ENCODE measurements at places on chromosomes 6 and 20. TPM values are rescaled to one million over a fixed set of nuclear protein-coding genes. Genes with fewer than 3 reads are reported as not detected.
A peak's percentile ranks its signal among the peaks of the same experiment; 100 is the strongest.

The CCN5 gene
- 13.9 TPM for total RNA-seq

The TCF15 gene
- total RNA-seq, result not detected

The IL17A gene
- not detected for total RNA-seq

The ENPP1 gene
- 22.1 TPM for total RNA-seq

The RFX6 gene
- total RNA-seq, result 0.48 TPM

The LTA gene
- not detected for total RNA-seq

The KAT14 gene
- 30.6 TPM for total RNA-seq

The NFKBIL1 gene
- 29.5 TPM for total RNA-seq

DNA sequence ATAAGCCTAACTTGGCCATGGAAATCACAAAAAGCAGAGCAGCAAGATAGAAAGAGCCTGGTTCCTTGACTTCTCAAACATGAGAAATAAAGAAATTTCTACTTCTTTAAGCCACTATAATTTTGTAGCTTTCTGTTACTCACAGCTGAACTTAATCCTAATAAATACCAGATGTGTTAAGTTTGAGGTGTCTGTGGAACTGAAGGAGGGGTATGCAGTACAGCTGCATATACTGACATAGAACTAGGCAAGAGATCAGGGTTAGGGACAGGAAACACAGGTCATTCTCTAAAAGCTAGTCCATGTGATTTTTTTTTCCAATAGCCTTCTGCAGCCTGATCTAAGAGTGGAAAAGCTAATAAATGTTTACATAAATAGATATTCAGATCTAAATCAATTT lies 123.9 kb downstream of the COL12A1 start:
- DNase-seq, result no peak

- DNase-seq, result no peak
Measured at GRCh38 chr20:63781181-63781580, 41.6 kb downstream of the SLC2A4RG start.

DNA sequence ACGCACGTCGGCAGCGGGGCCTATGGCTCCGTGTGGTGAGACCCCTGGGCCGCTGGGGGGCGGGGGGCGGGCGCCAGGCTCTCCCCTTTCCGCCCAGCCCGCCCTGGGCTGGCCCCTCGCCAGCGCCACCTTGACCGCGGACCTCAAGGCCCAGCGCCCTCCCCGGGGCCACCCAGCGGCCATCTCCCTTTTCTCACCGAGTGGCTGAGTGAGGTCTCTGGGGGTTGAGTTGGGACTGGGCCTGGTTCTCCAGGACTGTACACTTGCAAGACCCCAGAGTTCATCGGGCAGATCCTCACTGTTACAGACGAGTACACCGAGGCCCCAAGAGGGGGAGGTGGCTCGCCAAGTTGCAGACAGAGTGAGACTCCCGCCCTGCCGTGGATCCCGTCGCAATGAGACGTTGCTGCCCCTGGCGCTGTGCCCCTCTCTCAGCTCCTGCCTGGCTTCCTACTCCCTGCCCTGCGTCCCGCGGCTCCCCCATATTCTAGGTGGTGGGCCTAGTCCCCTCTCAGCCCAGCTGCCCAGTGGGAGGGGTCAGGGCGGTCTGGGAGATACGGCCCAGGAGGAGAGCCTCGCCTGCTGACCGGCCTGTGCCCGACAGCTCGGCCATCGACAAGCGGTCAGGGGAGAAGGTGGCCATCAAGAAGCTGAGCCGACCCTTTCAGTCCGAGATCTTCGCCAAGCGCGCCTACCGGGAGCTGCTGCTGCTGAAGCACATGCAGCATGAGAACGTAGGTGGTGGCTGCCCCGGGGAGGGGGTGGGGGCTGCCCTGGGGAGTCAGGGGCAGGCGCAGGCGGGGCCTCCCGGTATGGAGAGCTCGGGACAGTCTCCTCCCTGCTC lies 576 bp downstream of the MAPK13 start:
- peak; percentile 77 for DNase-seq

DNA sequence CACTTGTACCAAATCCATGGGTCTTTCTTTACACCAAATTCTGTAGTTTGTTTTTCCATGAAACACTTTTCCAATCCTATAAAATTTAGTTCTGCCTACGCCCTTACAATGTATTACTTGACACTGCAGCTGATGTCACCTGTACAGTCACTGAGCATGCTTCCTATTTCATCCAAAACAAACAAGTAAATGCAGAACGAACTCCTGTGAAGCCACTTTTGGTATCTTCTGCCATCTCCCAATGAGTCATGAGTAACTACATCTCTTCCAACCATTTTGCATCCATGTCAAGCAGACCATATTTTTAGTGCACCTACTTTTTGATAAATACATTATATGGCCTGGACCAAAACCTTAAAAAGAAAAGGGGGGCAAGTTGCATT lies 42.4 kb downstream of the HDDC2 start:
- DNase-seq, result no peak

DNA sequence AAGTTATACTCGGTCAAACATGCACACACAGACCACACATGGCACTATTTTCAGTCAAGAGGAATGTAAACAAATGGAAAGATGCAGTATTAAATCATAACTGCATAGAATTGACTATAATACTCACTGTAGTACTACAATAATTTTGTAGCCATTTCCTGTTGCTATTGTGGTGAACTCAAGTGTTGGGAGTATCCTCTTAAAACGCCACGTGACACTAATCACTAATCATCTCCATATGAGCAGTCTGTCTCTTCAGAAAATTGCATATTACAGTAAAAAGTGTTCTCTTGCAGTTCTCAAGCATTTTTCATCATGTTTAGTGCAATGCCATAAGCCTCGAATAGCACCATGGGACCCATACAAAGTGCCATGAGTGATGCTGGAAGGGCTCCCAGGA lies 258.7 kb upstream of the ID4 start:
- no peak for DNase-seq

- no peak for DNase-seq
Measured at GRCh38 chr20:18289306-18289705, 979 bp downstream of the ZNF133 start.

- no peak for DNase-seq
Measured at GRCh38 chr6:99912657-99913056, 81.4 kb downstream of the MCHR2 start.

- no peak for DNase-seq
Measured at GRCh38 chr6:14109411-14109826, 8.2 kb upstream of the CD83 start.

DNA sequence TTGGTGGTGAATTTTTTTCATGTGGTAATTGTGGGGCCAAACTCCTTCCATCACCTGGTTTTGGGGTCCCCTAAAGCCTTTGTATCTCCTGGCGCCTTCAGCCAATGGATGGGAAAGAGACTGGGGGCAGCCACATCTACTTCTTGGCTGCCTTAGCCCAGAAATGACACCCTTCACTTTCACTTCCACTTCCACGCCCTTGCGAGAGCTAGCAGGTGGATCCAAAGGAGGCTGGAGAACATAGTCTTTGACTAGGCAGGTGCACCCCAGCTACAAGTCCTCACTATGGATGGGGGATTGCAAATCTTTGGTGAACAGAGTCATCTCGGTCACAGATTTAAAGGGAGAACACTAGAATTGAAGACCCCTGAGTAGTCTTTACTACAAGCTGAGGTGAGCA lies 70.8 kb downstream of the NDUFAF5 start:
- DNase-seq, result no peak

DNA sequence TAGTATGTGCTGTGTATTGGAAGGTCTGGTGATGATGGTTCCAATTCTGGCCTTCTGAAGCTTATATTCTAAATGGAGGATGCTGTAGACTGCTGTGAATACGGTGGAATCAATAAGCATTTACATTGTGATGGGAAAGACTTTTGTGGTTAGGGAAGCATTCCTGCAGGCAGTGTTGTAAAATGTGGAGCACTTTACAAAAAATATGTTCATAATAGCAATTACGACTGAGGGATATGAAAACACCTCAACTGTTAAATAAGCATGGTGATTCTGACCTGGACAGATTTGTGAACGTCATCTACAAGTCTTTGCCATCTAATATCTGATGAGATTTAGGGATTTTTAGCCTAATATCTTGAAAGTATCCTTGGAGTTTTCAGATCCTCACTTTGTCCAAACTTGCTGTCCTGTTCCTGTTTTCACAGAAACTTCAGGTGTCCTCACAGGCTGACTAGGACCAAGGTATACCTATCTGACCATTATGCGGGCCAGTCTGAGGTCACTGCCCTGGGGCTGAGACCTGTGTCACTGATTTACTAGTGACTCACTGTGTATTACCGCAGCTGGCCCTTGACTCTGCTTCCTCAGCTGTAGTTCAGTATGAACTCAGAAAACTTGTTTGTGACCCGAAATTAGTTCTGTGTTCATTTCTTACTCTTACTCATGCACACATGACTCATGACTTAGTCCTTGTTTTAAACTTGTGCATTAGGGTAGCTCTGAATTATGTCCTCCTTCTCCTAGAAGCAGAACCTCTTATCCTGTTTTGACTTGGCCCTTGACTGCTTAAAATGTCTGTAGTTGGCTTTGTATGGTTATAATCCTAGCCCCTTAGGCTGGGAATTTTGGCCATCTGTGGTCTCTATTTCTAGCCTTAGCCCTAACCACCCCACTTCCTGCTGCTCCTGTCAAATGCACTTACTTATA lies 343.0 kb downstream of the CDKAL1 start:
- DNase-seq, result peak; percentile 40

- DNase-seq, result no peak
Measured at GRCh38 chr6:139982195-139982594, 607.7 kb upstream of the CITED2 start.

DNA sequence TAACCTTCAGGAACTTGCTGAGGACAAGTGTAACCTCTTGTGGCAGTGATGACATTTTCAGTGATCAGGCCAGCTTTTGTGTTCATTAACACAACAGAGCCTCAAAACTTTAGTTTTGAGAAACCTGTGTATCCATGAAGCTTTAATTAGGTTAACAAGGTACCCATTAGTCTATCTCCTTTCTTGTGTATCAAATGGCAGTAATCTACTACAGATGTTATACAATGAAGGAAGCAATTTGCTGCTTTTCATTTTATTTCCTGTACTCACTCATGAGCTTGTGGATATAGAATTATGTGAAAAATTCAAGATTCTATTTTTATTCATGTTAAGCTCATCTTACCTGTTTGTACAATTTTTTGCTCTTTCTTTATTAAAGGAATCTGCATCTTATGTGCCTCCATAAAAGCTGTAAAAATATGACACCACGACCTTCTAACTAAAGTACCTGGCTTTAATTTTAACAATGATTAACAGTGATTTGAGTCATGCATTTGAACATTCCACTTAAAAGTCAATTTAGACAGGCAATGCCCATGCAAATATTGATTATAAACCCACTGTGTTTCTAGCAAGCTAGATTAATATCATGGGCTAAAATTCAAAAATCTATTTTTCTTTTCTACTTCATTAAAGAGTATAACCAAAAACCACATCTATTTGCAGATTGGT lies 897.3 kb downstream of the KIF16B start:
- DNase-seq, result no peak

DNA sequence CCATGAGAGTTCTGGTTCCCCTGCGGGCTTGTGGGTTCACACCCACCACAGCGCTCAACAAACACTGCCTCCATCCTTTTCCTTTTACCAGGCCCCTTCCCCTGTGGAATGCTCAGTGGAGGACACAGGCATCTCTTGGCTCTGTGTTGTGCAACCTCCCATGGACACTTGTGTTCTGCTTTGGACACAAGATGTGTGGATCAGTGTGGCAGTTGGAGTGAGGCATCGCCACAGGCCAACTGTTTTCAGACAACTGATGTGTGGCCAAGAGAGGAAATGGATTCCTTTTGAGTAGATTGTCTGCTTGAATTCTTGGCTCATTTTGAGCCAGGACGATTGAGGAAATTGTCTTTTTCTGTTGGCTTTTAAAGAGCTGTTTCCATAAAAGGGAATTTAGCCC lies 26.8 kb downstream of the CST8 start:
- no peak for DNase-seq

DNA sequence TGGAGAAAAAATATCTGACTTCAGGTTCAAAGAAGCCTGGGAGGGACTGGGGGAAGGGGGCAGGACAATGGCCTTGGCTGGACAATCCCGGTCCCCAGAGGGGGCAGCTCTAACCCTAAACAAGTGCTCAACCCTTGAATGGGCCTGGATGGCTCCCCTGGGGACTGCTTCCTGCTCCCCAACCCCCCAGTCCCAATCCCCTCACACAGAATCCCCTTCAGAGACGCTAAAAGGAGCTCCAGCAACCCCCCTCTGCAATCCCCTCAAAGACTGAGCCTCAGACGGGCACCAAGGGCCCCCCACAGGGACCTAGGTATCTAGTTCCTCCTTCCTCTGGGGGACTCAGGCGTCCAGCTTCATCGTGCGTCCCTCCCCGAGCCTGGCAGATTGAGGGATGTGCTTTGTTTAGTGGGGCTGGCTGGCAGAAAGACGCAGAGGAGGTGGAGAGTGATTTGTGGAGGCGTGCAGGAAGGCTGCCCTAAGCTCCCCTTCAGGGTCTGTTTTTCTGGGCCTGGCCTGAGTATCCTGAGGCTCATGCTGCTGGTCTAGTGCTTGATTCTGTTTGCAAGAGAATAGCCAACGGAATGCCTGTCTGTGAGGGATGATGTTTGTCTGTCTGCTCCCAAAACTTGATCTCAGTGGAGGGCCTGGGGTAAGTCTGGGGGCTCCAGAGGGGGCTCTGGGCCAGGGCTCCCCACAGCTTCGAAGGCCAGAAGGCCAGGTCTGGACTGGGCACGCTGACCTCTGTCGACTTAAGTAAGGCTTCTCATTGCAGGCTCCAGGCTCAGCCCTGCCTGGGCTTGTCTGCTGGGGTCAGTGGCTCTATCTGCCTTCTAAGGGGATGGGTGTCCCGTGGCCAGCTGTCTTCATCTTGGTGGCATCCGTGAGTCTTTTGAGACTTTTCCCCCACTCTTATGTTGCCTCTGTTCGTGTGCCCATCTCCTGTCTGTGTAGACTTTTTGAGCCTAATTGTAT lies 1.7 kb upstream of the POU5F1 start:
- no peak for DNase-seq

- no peak for DNase-seq
Measured at GRCh38 chr6:54354608-54355007, 46.4 kb downstream of the TINAG start.

- DNase-seq, result no peak
Measured at GRCh38 chr6:158629367-158630221, 14.9 kb downstream of the DYNLT1 start.

GRCh38 chr6:11500008-11500407 lies 37.5 kb upstream of the TMEM170B start:
- no peak for DNase-seq

GRCh38 chr20:56872620-56873458 lies 243.7 kb downstream of the TFAP2C start:
- no peak for DNase-seq

DNA sequence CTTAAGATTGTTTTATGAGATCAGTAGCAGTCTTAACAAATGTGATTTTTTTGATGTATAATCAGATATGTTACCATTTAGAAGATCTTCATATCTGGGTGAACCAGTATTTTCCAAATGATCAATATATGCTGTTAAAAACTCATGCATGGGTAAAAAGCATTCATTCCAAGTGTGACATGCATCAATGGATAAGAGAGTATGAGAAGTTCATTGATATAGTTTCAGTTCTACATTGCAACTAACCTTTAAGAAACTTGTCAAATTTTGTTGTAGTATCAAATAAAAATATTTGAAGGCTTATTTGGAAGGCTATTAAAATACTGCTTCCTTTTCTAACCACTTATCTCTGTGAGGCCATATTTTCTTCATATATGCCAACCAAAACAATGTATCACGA lies 117.7 kb downstream of the FIG4 start:
- no peak for DNase-seq
